ENCODE measurements at places on chromosomes 11 and 22.

DNA sequence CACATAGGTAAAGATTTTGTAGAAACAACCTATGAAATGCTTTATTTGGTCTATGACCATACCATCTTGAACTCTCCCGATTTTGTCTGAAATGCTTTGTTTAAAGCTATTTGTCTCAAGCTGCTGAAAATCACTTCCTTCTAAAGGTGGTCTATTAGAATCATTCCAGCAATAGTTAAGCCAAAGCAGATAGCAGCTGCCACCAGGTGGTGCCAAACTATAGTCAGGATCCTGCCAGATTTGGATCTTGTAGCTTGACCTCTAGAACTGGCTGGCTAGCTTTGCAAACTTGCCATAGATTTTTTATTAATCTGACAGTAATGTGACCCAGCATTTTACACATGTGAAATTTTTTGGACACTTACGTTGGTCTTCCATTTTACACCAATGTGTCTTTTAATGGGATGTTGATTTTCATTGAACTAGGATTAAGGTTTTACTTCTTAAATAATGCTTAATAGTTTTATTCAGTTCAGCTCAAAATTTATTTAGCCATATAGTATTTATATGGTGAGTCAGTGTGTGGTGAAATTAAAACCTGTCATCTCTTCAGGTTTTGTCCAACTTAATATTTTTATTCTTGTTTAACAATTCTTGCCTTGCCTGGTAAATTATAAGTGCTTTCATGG, 19.7 kb downstream of the CTR9 start:
- no peak for DNase-seq

- DNase-seq, result no peak
Observed at GRCh38 chr11:106480581-106481190, 403.2 kb downstream of the AASDHPPT start.

DNA sequence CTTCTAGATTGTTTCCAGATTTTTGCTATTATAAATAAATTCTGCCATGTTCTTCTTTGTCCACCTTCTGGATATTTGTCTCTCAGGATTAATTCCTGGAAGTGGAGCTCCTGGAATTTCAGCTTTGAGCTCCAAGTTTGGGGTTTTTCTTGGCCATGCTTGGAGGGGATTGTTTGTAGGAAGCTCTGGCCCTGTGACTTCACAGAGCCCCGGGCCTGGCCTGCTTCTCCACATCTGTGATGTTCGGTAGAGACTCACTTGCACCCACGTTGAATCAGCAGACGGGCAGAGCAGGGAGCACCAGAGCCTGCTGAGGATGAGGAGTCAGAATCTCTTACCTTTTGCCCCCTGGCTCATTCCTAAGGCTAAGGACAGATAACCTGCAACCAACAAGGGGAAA, 35.7 kb downstream of the LRRC32 start:
- DNase-seq, result no peak

DNA sequence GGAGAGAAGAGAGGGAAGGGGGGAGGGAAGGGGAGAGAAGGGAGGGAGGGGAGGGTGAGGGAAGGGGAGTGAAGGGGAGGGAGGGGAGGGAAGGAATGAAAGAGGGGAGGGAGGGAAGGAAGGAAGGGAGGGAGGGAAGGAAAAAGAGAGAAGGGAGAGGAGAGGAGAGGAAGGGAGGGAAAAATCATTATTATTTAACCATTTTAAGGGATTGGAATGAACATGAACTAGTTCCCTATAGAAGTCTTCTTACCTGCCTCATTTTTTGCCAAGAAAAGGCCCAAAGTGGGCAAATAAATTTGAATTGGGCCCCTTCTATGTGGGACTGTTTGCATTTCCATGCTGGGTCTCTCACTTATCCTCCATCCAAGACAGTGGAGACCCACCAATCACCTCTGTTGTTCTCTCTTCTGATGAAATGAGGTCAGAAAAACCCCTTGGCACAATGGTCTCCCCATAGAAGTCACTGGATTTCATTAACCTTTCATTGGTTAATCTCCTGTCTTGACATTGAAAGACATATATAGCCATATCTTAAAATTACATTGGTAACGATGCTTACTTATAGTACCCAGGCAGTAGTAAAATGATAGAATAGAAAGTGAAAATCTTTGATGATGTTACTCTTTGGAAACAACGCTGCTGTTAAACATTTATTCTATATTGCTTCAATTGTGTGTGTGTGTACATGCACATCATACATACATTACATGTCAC, 80.1 kb upstream of the ASPHD2 start:
- no peak for DNase-seq

DNA sequence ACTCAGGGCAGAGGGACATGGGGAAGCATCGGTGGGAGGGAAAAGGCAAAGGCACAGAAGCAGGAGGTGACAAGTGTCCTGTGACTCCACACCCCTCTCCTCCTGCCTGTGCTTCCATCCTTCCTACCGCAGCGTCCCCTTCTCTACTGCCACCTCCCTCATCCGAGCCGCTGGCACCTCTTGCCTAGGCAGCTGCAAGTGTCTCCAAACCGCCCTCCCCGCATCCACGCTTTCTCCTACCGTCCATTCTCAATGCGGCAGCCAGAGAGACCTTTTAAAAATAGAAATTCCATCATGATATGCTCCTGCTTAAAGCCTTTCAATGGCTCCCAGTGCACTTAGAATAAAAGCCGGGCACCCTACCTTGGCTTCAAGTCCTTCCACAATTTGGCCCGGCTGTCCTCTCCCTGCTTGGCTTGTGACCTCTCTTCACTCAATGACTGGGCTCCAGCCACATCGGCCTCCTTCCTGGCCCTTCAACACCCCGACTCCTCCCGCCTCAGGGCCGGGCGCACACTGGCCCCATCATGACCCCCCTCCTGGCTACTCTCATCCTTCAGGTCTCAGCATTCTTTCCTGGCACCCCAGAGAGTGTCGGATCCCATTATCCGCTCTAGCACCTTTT, 16.5 kb downstream of the LRRC10B start:
- no peak for DNase-seq

- peak; percentile 49 for DNase-seq
Observed at GRCh38 chr11:1335811-1336761, 26.7 kb upstream of the TOLLIP start.

DNA sequence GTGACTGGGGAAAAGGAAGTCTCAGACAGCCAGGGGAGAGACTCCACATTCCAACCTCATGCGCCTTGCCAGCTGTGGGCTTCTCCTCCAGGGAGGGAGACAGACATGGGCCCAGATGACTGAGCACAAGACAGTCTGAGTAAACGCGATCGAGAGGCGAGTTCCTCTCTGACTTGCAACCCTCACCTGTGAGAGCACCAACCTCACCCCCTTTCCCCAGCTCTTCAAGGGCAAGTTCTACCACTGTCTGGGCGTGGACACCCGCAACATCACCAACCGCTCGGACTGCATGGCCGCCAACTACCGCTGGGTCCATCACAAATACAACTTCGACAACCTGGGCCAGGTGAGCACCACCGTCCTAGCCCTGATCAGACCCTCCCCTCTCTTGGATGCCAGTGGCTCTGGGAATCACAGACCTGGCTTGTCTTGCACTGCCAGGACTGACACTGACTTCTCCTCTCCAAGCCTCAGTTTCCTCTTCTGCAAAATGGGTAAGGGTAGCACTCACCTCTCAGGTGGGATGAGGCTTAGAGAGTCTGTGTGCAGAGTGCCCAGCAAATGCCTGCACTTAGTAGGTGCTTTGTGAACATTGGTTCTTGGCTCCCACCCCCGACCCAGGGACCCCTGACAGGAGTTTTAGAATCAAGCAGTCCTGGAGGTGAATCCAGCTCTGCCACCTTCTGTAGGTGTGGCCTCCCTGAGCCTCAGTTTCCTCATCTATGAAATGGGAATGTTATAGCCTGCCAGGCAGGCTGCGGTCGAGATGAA, 95.3 kb downstream of the CACNA1I start:
- DNase-seq, result no peak

DNA sequence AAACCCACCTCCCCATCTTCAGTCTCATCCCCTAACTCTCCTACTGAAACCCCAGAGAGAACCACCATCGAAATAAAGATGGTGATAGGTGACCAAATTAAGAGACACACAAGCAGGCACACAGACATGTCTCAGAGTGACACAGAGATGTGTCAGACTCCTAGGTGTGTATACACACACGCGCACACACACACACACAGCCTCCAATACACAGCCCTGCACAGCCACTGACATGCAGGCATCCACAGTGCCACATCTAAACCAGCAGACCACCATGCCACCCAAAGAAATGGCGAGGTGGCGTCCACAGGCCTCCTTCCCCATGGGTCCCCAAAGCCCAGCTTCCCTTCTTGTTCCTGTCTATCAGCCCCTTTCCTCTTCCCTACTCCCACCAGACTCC, 27.4 kb downstream of the NRXN2 start:
- DNase-seq, result no peak

- no peak for DNase-seq
Observed at GRCh38 chr11:115652496-115652895, 148.3 kb upstream of the CADM1 start.

GRCh38 chr11:102223859-102224258, 93.4 kb upstream of the BIRC3 start:
- no peak for DNase-seq

GRCh38 chr11:12269446-12270214, 107.7 kb upstream of the PARVA start:
- DNase-seq, result no peak

DNA sequence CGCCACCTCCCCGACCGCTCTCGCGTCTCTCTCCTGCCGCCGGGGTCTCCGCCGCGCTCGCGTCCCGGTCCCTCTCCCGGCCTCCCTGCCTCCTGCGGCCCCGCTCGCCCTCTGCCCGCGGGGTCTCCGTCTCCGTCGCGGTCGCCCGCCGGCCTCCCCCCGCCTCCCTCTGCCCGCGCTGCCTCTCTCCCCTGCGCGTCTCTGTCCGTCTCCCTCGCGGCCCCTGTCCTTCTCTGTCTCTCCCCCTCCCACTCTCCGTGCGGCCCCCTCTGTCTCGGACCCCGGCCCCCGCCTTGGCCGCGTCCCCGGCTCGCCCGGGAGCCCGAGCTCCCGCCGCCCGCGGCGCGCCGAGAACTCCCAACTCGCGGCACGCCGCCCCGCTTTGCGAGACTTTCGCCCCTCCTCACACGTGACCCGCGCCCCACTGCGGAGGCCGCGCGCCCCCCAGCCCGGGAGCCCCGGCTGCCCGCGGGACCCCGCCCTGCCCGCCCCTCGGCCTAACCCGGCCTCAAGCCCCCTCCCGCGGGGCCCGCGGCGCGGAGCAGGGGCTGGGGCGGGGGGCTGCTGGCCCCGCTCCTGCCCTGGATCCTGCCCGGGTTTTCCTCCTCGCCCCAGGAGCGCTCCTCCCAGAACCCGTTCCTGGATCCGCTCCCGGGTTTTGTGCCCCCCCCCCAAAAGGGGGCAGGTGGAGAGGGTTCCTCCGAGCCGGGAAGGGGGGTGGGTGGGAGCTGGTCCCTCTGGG, 702 bp upstream of the KCNJ4 start:
- DNase-seq, result no peak

GRCh38 chr11:73570415-73571114, 27.3 kb downstream of the FAM168A start:
- DNase-seq, result no peak

GRCh38 chr11:60951904-60952741, at the start of gene SLC15A3:
Gene SLC15A3, minus strand, starts transcription at chr11:60952176. Its CDS starts 625 bp downstream, at chr11:60951551.
- no peak for DNase-seq

DNA sequence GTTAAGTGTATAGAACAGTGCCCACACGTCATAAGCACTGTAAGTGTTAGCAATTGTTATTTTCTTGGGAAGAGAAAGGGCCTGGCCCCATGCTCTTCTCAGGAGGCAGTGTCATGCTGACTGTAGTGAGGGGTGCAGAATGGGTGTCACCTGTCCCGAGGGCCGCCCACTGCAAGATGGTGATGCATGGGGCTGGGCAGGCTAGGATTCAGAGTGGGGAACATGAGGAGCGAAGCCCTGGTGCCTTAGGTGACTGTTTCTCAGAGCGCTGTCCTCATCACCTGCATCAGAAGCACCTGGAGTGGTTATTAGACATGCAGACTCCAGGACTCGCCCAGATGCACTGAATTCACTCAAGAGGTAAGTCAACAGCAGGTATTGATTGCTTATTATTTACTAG, 101.0 kb upstream of the PARVA start:
- DNase-seq, result no peak
